ENCODE measurements at places on chromosomes 3 and 15.

- peak; percentile 14 for DNase-seq
These were observed 458.5 kb upstream of the ARRDC4 start for GRCh38 chr15:97502038-97502437.

GRCh38 chr15:96514607-96515285 lies 184.2 kb downstream of the NR2F2 start:
- DNase-seq = no peak

GRCh38 chr3:152232001-152232400 lies 36.7 kb upstream of the MBNL1 start:
- DNase-seq = no peak

GRCh38 chr3:14564741-14565140 lies 24.6 kb upstream of the GRIP2 start:
- no peak for DNase-seq

GRCh38 chr3:61996366-61996765 lies 377.0 kb downstream of the FEZF2 start:
- DNase-seq = no peak

- no peak for DNase-seq
These were observed 19.5 kb upstream of the THRB start for GRCh38 chr3:24514119-24514518.

DNA sequence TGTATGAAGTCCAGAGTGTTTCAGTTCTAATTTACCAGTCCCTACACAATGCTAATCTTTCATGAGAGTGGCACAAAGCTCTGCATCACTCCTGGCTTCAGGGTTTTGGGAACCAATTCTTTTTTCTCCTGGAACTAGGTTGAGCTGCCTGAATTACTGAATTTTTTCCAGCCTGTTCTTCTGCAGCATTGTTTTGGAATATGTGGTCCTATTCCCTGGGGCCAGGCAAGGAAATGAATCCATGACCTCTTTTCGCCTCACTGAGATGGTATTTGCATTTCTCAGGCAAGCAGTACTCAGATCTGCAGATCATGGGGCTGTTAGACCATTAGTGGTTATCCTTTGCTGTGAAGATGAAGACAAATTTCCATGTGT lies 25.6 kb upstream of the GPR171 start:
- peak; percentile 53 for DNase-seq

DNA sequence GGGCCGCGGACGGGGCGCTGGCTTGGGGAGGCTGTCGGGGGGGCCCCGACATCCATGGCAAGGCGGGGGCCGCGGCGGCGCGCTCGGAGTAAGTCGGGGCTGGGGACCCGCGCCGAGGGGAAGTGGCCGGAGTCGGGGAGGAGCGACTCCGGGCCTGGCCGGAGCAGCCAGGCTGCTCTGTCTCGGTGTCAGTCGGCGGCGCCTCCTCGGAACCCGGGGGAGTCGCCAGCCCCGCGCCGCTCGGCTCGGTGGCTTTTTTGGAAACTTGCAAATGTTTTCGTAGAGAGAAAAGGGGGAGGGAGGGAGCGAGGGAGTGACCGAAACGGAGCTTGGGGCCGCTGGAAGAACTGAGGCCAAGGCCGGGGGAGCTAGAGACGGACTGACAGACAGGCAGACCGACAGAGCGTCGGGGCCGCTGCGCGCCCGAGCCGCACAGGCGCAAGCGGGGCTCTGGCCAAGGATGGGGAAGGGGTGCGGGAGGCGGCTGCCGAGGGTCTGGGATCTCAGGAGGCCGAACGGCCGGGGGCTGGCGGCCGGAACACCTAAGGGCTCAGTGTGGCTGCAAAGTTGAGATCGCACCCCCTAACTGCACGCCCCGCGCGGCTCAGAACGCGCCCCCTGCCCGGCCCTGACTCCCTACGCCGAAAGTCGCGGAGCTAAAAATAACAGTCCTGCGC lies 5.0 kb downstream of the PTH1R start:
- peak; percentile 51 for DNase-seq

- DNase-seq = no peak
These were observed 223.6 kb downstream of the WDR72 start for GRCh38 chr15:53535886-53536285.

- no peak for DNase-seq
These were observed 12.9 kb upstream of the SNRK start for GRCh38 chr3:43273416-43273815.

- peak; percentile 76 for DNase-seq
These were observed at the start of gene CA12 for GRCh38 chr15:63381301-63382204. Gene CA12 (minus strand): TSS chr15:63381846. CDS start chr15:63381720, 126 bp downstream.

DNA sequence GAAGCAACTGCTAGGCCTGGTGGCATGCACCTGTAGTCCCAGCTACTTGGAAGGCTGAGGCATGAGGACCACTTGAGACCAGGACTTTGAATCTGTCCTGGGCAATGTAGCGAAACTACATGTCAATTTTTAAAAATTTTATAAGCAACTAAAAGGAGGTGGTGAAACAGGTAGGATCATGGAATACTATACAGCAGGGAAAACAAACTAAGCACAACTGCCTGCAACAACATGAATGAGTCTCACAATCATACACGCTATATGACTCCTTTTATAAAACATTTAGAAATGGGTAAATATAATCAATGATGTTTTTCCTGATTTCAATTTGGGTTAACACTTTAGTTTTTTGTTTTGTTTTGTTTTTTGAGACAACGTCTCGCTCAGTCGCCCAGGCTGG lies 29.5 kb upstream of the CNBP start:
- no peak for DNase-seq

GRCh38 chr3:111210866-111211564 lies 139.4 kb downstream of the NECTIN3 start:
- peak; percentile 71 for DNase-seq

- peak; percentile 65 for DNase-seq
These were observed 10.8 kb downstream of the RASL12 start for GRCh38 chr15:65056868-65057548.

DNA sequence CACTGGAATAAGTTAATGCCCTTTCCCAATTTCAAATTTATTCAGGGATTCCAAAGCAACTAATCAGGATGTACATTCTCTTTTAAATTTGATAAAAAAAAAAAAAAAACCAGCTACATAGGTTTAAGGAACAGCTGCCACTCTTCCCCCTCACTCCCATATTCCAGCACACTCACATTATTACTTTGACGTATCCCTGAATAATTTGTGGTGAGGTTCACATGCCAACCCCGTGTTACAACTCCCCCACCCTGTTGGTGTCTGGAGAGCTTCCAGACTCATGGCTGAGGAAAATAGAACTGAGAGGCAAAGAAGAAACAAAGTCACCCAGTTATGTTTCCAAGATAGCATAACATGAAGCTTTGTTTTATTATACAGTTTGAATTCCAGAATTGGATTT lies 300.5 kb upstream of the MME start:
- peak; percentile 76 for DNase-seq

DNA sequence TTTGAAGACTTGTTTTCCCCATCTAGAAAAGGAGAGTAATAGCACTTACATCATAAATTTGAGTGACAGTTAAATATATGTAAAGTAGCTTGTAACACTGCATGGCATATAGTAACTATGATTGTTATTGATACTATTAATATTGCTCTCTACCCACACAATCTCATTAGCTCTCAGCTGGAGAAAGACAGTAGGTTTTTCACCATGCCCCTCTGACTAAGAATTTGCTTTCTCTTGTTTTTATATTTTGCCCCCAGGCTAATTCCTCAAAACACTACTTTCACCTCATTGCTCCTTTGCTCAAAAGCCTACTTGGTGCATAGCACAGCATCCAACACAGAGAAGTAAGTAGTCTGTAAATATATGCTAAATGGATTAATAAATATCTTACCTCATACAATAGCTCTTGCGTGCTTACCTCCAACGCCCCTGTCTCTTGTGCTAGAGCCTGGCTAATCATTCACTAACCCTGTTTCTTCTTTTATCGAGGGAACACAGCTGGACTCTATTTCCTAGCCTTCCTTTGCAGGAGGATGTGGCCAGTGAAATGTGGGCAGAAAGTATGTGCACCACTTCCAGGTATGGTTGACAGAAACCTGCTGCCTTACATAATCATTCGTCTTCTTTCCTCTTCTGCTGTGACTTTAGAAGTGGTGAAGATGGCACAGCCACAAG lies 190.0 kb downstream of the PLCH1 start:
- no peak for DNase-seq

DNA sequence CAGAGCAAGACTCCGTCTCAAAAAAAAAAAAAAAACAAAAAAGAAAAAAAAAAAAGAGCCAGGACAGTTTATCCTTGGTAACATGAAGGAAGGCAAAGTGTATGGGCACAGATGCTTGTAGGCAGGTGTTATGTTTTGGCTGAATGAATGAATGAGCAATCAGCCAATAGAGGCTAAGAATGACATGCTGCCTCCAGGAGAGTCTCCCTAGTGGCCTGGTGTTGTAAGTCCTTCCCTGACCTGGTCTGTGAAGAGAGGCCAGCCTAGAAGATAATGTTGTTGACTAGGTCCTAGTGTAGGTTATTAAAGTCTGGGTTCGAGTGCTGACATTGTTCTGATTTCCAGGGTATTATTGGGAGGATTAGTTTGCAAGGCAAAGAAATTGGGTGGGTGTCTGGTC lies 24.9 kb downstream of the GYG1 start:
- DNase-seq = no peak

- no peak for DNase-seq
These were observed 83.8 kb downstream of the ASB7 start for GRCh38 chr15:100686021-100686724.

DNA sequence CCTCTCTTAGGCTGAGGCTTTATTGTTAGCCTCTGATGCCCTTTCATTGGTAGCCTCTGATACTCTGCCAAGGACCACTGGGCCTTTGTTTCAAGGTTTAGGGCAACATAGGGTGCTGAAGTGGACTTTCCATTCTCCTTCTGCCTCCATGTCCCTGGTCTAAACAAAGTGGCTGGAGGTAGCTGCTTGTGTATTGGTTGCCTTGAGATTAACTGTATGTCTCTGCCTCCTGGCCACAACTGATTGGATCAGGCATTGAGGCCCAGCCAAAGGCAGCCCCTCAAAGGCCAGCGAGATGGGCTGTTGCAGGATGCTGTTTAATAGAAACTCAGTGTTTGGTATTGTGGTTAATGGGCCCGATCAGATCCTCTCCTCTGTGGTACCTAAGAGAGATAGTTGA lies 77.9 kb upstream of the PRR23C start:
- DNase-seq = no peak

DNA sequence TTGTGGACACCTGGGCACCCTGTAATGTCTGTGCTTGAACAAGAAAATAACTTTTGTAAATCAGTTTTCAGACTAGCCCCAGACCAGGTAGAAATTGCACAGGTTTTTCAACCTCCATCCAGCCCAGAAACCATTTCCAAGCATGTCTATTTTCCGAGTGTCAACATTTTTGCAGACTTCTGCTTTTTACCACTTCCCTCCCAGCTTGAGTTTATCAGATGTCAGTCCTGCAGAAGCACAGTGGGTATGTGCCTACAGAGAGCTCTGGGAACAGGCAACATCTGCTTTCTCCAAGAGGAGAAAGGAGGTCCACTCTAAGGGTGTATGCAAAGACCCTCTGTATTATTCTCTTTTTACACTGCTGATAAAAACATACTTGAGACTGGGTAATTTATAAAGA lies 83.9 kb downstream of the LRRK1 start:
- no peak for DNase-seq

DNA sequence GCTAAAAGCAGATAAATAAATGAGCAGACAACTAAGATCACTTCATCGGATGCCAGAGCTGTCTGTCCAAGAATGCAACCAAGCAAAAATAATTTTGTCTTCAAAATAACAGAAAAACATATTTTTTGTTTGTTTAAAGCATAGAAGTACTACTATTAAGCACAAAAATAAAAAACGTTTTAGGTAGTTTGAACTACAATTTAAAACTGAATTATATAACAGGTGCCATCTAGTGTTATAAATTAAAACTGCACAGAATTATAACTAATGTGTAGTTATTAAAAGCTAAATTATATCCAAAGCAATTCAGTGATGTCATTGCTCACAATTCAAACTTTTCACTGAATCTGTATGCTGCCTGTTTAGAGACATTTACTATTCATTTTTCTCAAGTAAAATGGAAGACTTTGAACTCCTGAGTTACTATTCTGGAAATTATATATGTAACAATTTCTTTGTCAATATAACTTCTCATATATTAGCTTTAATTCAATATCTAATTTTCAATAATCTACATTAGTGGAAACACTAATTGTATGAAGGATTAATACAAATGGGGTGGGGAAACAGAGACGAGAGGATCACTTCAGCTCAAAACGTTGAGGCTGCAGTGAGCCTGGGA lies 29.5 kb downstream of the LINS1 start:
- no peak for DNase-seq

DNA sequence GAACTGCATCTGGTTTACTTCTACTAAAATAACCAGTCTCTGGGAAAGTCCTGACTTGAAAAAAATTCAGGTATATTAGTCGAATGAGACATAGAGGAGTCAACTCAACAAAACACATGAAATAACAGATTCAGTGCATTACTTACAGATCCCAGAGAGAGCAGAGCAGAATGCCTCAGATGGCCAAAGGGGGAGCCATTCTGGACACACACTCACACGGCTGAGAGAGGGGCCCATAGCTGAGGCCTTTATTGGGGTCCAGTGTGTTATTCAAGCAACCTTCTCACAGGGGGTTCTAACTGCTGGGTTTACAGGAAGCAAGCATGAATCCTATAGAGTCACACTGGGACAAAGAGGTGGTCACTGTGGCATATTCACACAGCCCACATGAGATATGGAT lies 135.1 kb upstream of the SNRPN start:
- no peak for DNase-seq

DNA sequence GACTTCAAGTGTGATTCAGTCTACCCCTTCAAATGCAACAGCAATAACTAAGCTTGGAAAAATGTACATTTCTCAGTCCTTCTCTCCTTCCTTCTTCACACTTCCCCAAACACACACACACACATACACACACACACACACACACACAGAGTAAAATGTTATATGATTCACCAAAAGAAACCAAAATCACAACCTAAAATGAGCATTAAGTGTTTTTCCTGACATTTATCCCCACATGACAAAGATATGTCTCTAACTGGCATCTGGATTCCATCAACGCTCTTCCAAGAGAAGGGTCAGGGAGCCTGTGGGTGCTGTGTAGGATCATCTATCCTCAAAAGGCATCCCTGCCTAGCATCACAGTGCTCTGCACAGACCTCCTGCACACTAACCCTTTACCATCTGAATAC lies 21.0 kb downstream of the PDZRN3 start:
- DNase-seq = peak; percentile 22

DNA sequence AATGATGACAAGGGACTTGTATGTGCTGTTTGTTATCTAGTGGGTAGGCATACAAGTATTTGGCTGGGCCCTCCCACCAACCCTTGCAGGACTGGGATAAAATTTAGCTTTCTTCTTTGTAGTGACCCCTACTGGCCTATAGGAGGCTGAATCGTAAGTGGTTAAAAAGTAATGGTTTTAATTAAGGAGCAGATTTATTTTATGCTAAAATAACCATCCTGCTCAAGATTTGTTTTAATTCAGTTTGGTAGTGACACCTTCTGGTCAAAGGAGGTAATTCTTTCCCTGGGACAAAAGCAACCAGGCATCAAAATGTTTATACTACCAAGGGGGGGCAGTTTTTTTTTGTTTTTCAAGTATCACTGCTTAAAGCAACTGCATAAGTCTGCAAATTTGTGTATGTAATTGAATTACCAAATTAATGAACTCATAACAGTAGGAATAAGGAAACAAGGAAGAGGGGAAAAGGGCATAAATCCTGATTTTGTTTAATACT lies 70.7 kb downstream of the TOP2B start:
- peak; percentile 84 for DNase-seq

All from astrocyte of the hippocampus (primary cell).